Activated gamma-delta T cell treated with anti-CD3 and anti-CD28 coated beads, Interleukin-2, amount 50 U/mL, for 16 hours (primary cell): ENCODE measurements at places on chromosomes 3 and 15.

DNA sequence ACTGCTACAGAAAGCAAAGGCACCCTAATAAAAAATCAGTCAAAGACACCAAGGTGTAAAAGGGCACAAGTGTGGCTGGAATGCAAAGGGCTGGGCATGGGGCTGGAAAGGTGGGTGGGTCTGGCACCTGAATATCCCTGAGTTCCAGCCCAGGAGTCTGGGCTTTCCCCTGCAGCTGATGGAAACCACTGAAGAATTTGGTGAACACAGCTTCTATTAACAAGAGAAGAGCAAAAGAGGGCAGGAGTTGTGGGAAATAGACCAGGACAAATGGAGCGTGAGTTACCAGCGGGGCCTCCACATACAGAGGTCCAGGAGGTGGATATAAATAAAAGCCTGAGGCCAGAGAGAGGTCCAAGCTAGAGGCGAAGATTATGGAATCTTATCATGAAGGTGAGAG, 45.1 kb upstream of the TPM1 start:
- no peak for DNase-seq

GRCh38 chr3:111506435-111506834, 35.6 kb upstream of the CD96 start:
- DNase-seq, result no peak

DNA sequence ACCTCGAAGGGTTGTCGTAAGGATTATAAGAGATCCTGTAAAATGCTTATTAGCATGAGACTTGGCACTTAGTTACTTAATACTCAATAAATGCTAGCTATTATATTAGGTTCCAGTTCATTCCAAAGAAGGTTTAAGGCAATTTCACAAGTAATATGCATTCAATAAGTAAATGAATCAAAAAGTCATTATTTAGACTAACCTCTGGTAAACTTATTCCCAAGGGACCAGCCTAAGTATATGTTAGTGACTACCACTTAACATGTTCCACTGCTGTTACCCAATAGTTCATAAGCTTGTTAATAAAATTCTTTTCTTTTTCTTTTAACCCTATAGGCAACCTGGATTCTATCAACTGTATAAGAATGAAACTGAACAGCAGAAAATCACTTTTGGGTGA, 5.1 kb downstream of the PDCD10 start:
- DNase-seq, result no peak

DNA sequence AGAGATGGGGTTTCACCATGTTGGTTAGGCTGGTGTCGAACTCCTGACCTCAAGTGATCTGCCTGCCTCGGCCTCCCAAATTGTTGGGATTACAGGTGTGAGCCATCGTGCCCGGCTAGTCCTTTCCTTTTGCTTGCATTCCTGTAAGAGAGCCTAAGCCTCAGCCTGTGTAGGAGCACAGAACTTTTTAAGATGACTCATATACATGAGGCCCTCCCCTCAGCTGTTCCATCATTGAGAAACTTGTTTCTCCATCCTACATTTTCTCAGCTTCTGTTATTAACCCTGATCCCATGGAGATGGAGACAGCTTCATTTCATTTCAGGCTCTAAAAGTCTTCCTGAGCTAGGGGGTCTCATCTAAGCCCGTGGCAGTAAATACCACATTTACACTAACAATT, 123.3 kb downstream of the PLOD2 start:
- no peak for DNase-seq

- DNase-seq, result no peak
Observed at GRCh38 chr15:63061975-63062374, 19.4 kb downstream of the TPM1 start.

GRCh38 chr15:32028921-32029320, 1.4 kb upstream of the CHRNA7 start:
- DNase-seq, result no peak

- DNase-seq, result peak; percentile 25
Observed at GRCh38 chr3:188339410-188340295, 185.7 kb downstream of the LPP start.

DNA sequence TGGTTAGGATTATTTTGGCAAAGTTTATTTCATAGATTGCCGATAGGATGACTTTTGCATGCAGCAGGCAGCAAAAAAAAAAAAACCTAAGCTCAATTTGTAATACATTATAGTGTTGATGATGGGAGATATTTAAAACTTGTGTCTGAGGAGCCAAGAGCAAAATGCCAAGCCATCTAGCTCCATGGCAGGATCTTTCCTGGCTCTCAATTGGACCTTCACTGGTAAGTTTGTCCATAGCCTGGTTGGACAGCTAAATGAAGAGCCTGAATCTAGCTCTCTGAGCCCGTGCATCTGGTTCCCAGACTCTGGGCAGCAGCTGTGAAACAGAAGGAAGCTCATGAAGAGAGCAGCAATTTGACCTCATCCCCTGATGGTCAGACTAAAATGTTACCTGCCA, 17.5 kb downstream of the STAC start:
- DNase-seq, result no peak

GRCh38 chr3:188573291-188573940, 419.5 kb downstream of the LPP start:
- no peak for DNase-seq

DNA sequence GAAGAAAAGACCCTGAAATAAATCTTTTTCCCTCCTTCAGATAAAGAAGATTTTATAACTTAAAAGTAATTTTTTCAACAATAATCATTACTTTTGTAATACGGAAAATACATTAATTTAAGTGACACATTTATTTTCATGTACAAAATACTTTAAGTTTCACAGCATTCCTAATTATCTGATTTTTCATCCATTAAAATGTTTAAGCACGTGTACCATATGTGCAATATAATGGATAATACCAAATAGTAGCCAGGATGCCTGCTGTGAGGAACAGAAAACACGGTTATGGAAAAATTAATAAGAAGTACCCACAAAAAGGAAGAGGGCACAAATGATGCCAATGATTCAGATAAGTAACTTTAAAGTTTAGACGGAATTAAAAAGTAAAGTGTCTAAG, 33.5 kb downstream of the ADAM10 start:
- no peak for DNase-seq

DNA sequence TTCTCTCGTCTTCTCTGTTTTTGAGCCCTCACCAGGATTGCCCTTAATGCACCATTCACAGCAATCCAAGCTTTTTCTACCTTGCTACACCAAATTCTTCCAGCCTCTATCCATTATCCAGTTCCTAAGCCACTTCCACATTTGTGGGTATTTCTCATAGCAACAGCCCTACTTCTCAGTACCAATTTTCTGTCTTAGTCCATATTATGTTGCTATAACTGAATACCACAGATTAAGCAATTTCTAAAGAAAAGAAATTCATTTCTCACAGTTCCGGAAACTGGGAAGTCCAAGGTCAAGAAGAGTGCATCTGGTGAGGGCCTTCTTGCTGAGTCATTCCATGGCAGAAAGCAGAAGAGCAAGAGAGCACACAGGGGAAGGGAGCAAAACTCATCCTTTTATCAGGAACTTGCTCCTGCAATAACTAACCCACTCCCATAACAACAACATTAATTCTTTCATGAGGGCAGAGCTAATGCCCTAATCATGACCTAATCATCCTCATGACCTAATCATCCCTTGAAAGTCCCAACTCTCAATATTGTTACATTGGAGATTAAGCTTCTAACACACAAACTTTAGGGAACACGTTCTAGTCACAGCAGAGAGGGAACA, 9.7 kb upstream of the EIF1B start:
- DNase-seq, result no peak

- no peak for DNase-seq
Observed at GRCh38 chr3:197949191-197949777, 706 bp upstream of the RPL35A start.

DNA sequence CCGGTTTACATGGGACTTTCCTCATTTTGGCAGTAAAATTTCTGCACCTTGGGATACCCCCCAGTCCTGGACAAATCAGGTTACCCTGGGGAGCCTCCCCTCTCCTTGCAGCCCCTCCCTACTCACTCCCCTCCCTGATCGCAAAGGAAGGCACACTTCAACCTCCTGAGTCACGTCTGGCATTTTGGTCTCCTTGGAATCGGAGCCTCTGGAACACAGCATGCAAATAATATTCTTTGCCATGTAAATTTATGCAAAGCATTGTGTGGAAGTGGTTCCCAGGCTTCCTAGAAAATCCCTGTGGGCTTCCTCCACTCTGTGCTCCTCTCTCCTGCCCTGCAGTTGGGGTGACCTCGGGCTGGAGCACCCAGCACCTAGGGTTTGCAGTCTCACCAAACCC, 11.6 kb downstream of the SCN5A start:
- no peak for DNase-seq

- DNase-seq, result no peak
Observed at GRCh38 chr15:75533945-75534344, 45.2 kb downstream of the PTPN9 start.

- no peak for DNase-seq
Observed at GRCh38 chr3:194161131-194162045, 25.4 kb downstream of the HES1 start.

DNA sequence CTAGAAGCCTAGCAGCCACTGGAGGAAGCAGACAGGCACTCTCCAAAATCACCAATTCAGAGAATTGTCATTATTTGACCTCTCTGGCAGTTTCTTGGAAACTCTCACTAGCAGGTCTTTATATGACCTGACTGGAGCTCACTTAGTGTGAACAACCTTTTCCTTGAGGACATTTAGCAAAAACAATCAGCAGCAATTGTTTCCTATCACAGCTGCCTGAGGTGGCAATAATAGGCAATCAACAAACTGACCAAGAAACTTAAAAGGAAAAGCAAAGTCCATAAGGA, 162.4 kb upstream of the STT3B start:
- no peak for DNase-seq

DNA sequence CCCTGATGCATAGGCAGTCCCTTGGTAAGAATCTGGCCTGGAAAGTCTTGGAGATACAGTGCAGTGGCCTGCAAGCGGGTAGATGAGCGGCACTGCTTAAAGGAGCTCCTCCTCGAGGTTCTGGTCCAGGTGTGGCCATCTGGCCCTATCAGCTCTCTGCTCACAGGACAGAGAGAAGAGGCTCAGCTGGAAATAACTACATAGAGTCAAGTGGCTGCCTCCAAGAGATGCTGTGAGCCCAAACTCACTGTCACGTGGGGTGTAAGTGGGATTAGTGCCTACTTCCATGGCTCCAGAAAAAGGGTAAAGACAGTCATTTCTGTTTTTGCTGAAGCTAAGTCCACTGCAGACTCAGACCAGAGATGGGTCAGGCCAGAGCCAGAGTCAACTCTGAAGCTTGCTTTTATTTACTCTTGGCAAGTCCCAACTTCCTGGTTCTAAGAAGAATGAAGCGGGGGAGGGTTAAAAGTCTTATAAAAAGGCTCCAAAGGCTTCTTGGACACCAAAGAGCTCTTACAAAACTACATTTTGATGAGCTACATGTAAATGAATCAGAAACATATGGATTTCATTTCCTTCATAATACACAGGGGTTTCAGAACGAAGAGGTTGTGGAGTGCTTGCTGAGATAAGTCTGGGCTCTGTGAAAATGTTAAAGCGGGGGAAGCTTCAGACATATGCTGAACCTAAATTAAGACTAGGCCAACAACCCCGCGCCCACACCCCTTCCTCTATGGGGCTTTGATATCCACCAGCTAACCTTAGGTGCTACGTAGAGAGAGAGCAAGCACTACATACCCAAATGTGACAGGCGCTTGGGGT, 77.1 kb downstream of the PDZRN3 start:
- no peak for DNase-seq

DNA sequence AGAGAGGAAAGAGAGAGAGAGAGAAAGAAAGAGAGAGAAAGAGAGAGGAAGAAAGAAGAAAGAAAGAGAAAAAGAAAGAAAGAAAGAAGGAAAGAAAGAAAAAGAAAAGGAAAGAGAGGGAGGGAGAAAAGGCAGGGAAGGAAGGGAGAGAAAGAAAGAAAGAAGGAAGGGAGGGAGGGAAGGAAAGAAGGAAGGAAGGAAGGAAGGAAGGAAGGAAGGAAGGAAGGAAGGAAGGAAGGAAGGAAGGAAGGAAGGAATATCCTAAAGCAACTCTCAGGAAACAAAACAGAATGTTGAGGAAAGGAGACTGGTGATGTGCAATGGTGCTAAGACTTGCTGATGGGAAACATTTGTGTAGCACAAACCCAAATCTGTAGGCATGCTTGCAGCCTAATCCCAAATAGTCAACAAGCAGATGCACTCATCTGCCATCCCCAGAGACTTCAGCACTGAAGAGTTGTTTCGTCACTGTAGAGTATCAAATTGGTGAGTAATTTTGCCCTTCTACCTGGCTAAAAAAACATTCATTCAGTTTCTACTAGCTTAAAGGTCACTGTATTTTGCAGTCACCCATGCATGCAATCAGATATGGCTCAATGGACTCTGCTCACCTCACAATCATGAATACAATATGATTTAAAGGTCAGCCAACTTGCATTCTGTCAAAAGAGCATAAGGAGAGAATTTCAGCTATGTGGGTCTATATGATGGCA, 480.3 kb downstream of the FGF12 start:
- no peak for DNase-seq

- no peak for DNase-seq
Observed at GRCh38 chr15:92840149-92840548, 60.0 kb upstream of the CHD2 start.

GRCh38 chr3:109702976-109703375, 365.6 kb upstream of the DPPA4 start:
- no peak for DNase-seq

- DNase-seq, result no peak
Observed at GRCh38 chr3:100269001-100269400, 8.2 kb downstream of the TBC1D23 start.

- DNase-seq, result peak; percentile 56
Observed at GRCh38 chr3:5019411-5020241, 40.4 kb downstream of the BHLHE40 start.

DNA sequence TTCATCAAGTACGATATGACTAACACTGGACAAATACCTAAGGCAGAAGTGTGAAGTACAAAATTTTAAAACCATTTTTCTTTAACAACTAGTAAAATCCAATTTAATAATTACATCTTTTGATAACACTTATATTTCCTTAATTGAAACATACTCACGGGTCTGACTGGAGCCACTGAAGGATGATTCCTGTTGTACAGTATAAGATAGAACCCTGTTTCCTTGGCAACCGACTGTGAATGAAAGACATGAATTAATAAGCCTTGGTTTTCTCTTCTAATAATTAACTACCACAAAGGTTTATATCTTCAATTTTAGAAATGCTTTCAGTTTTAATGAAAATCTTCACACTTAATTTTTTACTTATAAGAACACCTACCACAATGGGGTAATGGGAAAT, 19.4 kb downstream of the DHX36 start:
- DNase-seq, result no peak

GRCh38 chr15:34682674-34683073, 72.1 kb downstream of the GJD2 start:
- DNase-seq, result no peak

GRCh38 chr3:179666436-179667035, 13.7 kb downstream of the USP13 start:
- no peak for DNase-seq

- DNase-seq, result no peak
Observed at GRCh38 chr3:159513444-159513843, 475.2 kb upstream of the IL12A start.

GRCh38 chr3:18656410-18656809, 231.3 kb upstream of the SATB1 start:
- no peak for DNase-seq
